ENCODE measurements at places on chromosomes 4 and X. TPM values are rescaled to one million over a fixed set of nuclear protein-coding genes. Genes with fewer than 3 reads are reported as not detected.

GASK1B gene
- 2.8 TPM for total RNA-seq

TEX13C gene
- total RNA-seq: not detected

- DNase-seq: no peak
Observed at GRCh38 chrX:124269881-124270280, 62.6 kb upstream of the TEX13D start.

DNA sequence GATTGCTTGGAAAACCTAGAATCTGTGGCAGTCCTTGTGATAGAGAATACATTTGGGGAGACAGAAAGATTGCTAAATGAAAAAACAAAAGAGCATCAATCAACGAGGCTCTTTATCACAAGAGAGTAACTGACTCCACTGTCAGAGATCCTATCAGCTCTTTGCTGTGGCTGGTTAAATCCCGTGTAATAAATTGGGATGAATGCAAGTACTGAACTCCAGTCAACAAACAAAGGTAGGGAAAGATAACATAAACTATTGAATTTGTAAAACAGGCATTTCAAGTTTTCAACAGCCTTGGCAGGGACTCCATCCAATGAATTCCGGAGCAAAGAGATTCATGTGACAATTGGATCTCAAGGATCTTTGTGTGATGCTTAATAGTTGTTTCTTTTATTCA lies 21.3 kb downstream of the MMRN1 start:
- DNase-seq: no peak

DNA sequence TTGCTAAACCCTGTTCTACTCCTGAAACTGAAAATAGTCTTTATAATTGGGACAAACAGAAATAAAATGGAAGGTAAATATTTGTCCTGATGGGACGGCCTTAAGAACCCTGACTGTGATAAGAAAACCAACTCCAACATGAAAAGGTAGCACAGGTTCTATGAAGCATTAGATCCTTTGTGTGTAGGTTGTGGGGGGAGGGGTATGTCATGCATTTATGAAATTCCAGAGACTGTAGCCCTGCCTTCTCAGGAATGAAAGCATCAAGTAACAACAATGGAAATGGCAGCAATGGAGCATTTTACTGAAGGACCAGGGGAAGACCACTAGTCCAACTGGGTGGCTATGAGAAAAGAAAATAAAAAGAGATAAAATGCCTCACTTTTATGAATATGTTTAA lies 23.9 kb downstream of the CXXC4 start:
- no peak for DNase-seq

POLN gene
- total RNA-seq: 5.5 TPM

DNA sequence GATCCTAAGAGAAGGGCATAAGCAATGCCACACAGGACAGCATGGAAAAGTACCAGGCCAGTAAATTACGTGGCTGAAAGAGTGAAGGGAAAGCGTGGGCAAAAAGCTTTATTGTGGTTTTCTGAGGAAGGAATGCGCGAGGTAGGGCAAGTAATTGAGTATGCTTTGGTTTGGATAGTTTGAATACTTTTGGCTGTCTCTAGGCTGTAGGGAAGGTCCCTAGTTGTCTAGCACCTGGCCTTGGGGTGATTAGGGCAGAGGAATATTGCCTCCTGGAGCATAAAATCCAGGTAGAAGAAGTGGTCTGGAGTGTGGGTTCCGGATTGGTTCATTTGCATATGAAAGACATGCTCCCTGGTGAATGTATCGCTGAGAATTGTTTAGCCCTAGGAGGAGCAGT lies 46.4 kb upstream of the NALF2 start:
- no peak for DNase-seq

DNA sequence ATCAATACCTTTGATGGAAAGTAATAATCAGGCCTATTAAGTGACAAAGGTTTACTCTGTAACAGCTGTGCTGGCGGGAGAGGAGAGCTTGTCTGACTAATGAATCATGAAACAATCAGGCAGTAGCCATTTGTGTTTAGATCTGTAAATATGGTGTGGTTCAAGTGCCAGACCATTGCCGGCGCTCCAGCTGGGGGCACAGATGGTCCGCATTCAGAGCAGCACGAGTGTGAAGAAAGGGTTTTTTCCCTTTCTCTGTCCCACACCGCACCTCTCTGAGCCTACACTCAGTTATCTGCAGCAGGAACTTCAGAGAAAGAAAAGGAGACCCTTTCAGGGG lies 111.3 kb upstream of the PAQR3 start:
- no peak for DNase-seq

- DNase-seq: no peak
Observed at GRCh38 chr4:54475546-54475945, 182.2 kb upstream of the KIT start.

KCTD8 gene
- total RNA-seq: not detected

LETM1 gene
- total RNA-seq: 94.6 TPM

ATOH1 gene
- total RNA-seq: not detected
